ENCODE measurements at places on chromosomes 7 and 10.

DNA sequence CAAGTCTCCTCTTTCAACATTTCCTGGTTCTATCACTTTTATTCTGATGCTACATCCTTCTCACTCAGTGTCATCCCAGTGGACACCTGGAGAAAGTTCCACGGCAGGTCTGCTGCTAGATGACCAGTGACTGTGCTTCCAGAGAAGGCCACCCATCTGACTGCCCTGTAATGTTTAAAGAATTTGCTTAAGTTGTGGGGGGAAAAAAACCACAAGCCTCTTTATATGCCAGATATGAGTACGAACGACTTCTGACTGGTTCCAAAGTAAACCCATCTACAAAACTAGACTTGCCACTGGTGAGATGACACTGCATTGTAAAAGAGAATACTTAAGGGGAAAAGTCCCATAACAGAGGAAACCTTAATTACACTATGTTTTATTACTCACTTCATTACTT is 69.6 kb upstream of the VWC2 start:
- no peak for DNase-seq

GRCh38 chr7:110960811-110961210 is 130.1 kb upstream of the LRRN3 start:
- no peak for DNase-seq

GRCh38 chr7:28548416-28548815 is 136.1 kb downstream of the CREB5 start:
- no peak for DNase-seq

- DNase-seq: no peak
Measured at GRCh38 chr7:23895666-23896096, 185.7 kb downstream of the STK31 start.

DNA sequence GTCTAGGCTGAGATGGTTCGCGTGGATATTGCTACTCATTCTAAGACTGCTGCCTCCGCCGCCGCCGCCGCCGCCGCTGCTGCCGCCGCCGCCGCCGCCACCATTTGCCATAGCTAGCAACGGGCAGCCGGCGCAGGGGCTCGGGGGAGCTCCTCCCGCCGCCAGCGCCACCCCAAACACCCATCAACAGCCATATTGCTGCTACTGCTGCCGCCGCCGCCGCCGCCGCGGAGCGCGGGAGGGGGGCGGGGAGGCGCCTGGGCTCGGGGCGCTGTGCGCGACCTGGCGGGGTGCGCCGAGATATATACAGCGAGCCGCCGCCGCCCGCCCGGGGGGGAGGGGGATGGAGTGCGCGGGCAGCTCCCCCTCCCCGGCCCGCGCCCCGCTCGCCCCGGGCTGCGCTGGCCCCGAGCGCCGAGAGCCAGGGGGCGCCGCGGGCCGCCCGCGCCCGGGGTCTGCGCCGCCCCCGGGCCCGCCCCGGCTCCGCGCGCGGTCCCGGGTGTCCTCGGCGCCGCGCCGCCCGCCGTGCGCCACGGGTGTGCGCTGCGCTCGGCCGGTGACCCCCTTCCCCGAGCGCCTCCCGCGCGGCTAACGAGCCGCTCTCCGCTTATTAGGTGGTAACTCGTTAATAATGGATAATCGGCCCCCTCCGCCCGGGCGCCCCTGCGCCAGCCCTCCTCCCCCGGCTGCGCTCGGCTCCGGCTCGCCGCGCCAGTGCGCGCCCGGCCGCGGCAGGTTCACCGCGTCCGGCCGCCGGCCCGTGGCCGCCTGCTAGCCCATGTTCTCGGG is at the start of gene KCNMA1:
Gene KCNMA1, minus strand, starts transcription at position 277 of the 789 bp plus-strand sequence.
- no peak for DNase-seq

DNA sequence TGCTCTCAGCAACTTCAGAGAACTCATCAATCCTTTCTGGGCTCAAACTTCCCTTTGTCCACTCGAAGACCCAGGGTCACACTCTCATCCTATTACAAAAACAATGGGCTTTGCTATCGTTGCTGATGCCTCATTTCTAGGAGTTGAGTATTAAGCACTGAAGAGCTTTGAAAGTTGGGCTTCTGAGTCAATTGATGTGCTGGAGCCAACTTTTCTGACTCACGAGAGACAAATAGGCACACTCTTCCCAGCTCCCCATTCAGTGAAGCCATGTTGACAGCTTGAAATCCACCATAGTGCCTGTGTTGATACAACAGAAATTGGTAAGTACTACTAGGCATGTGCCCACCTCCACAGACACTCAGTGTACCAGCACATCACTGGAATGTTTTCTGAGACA is 97.5 kb upstream of the PRSS58 start:
- no peak for DNase-seq

- no peak for DNase-seq
Measured at GRCh38 chr10:35707642-35708425, 65.7 kb upstream of the FZD8 start.

- DNase-seq: no peak
Measured at GRCh38 chr7:117190746-117191435, 132.0 kb downstream of the WNT2 start.

DNA sequence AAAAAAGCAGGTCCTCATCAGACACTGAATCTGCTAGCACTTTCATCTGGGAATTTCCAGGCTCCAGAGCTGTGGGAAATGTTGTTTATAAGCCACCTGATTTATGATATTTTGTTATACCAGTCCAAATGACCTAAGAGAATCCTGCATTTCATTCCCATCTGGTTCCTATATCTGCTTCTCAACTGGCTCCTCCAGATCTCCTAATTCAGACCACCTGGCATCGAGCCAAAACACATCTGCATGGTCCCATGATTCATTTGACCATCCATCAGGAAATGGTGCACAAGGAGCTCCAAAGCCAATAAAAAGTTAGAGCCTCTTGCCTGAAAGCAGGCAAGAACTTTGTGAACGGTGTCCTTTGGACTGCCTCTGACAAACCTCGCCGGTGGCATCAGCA is 108.9 kb downstream of the IPMK start:
- DNase-seq: no peak

- no peak for DNase-seq
Measured at GRCh38 chr10:14047431-14047830, 283.3 kb downstream of the FRMD4A start.
